ENCODE measurements at places on chromosomes 2 and 18.

DNA sequence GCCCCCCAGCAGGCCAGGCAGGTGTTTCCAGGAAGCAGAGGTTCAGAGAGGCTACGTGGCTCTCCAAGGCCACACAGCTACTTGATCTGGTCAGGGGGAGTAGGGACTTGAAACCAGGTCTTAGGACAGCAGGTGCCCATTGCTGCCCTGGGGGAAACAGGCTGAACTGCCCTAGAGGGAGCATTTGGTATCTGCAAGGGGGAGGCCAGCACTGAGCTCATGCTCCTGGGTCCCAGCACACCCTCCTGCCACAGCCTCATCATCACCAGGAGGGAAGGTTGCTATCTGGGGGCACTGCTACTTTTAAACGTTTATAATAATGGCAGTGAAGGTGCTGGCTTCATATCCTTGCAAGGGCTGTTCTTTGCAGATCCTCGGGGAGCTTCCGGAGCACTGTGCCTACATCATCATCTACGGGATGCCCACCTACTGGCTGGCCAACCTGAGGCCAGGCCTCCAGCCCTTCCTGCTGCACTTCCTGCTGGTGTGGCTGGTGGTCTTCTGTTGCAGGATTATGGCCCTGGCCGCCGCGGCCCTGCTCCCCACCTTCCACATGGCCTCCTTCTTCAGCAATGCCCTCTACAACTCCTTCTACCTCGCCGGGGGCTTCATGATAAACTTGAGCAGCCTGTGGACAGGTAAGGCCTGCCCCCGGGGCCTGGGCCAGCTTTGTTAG lies 36.1 kb downstream of the ABCG8 start:
- DNase-seq = no peak

DNA sequence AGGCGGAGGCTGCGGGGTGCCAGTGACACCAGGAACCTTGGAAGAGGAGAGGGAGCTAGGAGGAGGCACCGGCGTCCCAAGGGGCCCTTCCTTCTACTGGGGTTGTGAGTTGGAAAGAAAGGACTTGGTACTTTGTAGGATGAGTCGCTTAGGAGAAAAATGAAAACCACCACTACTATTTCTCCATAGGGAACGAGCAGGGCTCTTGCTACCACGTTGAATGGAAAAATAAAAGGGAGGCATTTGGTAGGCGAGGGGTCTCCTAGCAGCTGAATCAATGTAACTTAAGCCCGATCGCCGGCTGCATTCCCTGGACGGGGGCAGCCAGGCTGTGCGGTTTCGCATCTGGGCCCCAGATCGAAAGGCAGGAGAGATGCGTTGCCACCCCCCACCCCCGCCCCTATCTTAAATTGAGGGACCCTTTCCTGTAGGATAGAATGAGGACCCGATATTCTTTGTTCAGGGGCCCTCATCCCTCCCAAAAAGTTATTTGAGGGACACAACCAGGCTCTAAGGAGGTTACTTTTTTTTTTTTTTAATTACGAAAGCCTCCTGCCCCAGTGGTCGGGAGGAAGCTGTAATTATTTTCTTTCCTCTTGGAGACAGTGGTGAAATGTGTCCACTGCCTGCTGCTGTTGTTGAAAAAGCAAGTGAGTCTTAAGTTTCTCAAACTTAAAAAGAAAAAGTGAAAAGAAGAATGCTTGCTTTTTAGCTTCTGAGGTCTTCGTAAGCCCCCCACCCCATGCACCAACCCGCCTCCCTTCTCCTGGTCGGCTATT lies 1.3 kb downstream of the IGFBP2 start:
- DNase-seq = no peak

- DNase-seq = no peak
Measured at GRCh38 chr18:1147730-1148129, 243.1 kb downstream of the ADCYAP1 start.

DNA sequence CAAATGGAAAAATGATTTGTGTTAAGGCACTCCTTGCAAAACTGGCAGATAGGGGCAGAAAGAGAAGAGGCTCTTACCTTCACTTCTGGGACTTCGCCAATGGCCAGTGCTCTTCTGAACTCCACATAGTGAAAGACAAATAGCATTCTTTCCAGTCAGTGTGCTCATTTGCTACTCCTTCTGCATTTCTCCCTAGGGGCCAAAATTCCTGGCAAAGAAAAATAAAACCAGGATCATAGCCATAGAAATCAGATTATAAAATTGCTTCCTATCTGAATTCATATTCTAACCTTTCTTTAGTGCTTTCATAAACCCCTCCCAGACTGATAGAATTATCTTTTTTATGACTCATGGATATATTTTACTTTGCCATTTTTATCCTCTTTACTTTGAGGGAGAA lies 56.9 kb upstream of the PELI1 start:
- no peak for DNase-seq

DNA sequence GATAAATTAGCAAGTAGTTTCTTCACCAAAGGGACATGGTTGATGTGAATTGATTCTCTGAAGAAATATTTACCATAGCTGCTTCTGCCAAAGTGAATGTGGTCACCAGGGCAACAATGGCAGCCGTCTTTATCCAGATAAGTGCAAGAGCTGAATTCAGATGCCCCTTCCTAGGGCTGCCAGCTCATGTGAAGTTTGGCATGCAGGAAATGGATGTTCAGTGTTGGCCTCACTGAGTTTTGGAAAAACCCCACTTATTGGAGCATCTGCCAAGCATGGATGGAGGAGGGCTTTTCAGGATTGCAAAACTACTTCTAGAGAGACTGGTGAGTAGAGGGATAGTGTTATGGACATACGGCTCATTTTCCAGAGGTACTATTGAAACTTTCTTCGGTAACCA lies 80.8 kb downstream of the FMNL2 start:
- DNase-seq = no peak

GRCh38 chr2:182368996-182369395 lies 57.8 kb downstream of the PDE1A start:
- DNase-seq = no peak

GRCh38 chr2:23596316-23596885 lies 211.4 kb downstream of the KLHL29 start:
- no peak for DNase-seq

- DNase-seq = no peak
Measured at GRCh38 chr18:45251236-45251635, 364.0 kb upstream of the SLC14A2 start.

GRCh38 chr2:142877216-142877838 lies at the start of gene KYNU:
Gene KYNU, plus strand, starts transcription at chr2:142877664. Its CDS starts 7,704 bp downstream, at chr2:142885368.
- no peak for DNase-seq

DNA sequence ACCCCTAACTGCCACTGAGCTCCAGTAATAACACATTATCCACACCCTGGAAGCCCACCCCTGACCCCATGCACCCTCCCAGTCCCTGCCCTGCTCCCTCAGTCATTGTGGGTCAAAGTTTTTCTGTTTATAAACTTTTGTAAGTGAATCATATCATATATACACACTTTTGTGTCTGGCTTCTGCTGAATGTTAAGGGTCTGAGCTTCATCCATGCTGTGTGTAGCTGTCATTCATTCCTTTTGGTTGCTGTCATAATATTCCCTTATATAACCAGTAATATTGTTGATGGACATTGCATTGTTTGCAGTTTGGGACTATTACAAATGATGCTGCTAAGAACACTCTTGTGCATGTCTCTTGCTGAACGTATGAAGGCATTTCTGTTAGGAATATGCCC lies 14.5 kb downstream of the CNNM4 start:
- no peak for DNase-seq

Data from anterior cingulate cortex (tissue), 58 donors.